ENCODE measurements at places on chromosomes 12 and 14.

- no peak for DNase-seq
Observed at GRCh38 chr14:24851837-24852236, 198.1 kb downstream of the STXBP6 start.

DNA sequence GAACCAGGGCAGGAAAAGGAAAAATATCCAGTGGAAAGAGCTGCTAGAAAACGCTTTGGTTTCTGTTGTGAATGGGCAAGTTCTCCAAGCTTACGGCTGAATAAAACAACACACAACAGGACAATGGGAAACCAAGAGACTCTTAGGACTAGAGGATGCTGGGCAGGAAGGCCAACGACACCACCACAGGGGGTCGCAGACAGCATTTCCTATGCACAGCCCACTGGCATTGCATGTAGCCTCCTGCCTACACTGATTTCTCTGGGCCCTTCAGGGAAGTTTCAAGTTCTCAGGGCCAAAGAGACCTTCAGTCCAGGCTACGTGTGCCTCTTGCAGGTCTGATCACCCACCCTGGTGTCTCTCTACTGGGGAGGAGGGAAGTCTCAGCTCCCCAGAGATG lies 108.0 kb downstream of the RIMBP2 start:
- DNase-seq: no peak

DNA sequence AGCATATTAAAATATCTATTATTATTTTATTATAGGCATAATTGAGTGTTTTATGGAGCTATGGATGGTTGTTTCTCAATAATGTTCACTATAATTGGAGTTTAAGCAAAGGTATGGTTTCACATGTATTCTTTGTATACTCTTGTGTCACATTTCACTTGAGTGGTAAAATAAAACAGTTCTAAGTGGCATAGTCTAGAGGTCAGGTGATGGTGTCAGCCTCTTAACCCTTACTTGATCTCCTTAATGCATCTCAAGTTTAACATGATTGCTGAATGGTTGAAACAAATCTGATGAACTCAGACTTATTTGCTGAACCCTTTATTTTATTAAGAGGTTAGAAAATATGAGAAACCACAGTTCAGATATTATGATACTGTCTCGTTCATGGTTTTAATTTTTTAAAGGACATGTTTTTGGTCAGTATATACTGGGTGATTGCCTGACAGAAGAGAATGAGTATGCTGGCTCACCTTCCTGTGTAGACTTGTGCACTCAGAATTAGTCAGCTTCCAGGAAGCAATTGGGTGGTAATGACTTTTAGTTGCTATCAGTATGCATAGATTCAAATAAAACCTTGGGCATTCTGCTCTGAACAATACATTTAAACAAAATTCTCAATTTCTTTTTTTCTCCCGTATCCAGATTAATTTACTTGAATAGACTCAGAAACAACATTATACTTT lies 464.6 kb downstream of the PCNX1 start:
- no peak for DNase-seq

DNA sequence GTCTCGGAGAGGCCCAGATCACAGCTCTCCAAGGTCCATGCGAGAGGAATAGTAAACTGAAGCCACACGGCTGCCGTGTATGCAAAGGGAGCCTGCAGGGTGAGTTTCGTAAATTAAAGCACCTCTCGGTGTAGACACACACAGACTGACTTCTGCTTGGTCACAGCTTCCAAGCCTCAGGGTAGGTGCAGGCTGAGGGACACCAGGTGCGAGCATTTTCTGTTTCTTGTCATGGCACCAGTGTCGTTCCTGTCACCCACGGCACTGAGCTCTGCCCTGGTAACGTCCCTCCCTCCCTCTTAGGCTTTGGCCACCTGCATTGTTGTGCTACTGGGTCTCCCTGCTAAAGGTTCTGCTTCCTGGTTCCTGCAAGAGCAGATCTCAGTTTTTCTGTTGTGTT lies 76.2 kb upstream of the DYNC1H1 start:
- DNase-seq: no peak

- peak; percentile 62 for DNase-seq
Observed at GRCh38 chr12:120216742-120217605, 16.1 kb upstream of the RPLP0 start.

DNA sequence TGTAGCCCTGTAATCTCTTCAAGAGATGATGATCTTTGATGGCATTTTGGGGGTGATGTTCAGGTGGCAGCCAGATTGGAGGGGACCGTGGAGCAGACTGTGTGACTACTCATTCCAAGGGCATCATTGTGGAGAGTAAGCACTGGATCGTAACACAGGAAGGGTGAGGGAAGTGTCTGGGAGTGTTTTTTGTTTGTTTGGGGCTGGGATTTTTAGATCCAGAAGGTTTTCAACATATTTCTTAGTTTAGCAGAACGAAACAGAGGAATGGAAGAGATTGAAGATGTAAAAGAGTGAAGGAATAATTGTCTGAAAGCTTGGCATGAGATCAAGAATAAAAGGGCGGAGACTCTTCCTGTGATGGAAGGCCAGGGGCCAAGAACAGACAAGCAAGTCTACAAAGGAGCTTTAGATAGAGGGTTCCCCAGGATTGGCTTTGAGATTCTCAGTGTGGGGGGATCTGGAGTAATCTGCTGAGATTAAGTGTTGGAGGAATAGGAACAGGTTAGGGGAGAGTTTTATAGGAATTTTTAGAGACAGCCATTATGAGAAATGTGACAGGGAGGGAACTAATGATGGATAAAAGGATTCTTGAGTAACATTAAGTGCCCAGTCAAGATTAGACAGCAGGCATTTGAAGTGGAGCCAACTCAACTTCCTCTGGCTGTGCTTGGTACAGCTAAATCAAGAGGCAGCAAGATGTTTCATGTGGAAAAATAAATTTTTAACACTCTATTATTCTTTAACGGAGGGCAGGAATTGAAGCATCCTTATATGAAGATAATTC lies 79.7 kb upstream of the REP15 start:
- DNase-seq: no peak
